CD4-positive, alpha-beta T cell treated with Interleukin-2 at 100 ng/mL for 4 hours (primary cell): ENCODE measurements at places on chromosomes 7 and 10.

GRCh38 chr10:100826983-100827818, 81.8 kb downstream of the PAX2 start:
- DNase-seq = peak; percentile 13

DNA sequence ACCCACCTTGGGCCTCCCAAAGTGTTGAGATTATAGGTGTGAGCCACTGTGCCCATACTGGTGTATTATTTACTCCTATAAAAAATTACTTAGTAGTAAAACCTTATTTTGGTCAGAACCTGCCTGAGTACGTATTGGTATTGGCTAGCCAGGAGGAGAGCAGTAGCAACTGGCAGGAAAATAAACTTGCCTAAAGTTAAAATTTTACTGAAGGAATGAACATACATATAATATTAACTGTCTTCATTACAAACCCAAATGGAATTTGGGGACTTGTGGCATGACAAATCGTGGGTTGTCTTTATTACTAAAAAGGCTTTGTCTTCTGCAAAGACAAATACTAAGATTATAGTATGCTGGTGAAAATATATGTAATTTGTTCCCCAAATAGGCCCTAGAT, 8.4 kb downstream of the RAB18 start:
- no peak for DNase-seq

DNA sequence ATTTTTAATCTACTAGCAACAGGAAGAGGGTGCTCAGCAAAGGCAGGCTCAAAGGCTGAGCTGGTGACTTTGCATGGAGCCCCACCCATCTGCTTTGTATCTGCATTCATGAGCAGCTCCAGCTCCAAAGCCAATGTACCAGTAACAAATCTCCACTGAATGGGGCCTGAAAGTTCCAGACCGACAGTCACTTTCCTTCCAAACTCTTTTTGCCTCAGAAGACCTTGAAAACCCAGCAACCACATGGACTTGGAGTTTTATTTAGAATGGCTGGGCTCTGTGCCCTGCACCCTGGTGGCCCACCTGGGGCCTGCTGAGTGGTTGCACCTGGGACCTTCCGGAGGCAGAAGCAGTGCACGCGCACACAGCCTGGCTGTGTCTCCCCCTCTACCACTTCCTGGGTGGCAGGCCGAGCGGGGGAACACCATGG, 195.0 kb upstream of the PLXNA4 start:
- peak; percentile 28 for DNase-seq

DNA sequence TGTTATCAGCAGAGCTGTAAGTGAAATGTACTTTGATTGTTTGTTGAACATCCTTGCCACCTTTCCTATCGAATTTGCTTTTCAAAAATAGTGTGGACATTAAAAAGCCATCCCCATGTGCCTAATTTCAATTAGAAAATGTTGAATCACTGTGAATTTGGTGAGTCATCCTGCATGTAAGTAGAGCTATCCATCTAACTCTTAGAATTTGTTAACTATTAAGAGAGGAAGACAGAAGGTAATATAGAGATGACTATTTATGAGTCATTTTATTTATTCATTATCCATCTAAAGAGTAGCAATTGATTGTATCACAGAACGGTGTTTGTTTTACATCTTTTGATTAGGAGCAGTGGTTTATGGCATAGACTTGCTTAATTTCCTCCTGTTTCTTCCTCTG, 154.7 kb downstream of the MGMT start:
- no peak for DNase-seq

DNA sequence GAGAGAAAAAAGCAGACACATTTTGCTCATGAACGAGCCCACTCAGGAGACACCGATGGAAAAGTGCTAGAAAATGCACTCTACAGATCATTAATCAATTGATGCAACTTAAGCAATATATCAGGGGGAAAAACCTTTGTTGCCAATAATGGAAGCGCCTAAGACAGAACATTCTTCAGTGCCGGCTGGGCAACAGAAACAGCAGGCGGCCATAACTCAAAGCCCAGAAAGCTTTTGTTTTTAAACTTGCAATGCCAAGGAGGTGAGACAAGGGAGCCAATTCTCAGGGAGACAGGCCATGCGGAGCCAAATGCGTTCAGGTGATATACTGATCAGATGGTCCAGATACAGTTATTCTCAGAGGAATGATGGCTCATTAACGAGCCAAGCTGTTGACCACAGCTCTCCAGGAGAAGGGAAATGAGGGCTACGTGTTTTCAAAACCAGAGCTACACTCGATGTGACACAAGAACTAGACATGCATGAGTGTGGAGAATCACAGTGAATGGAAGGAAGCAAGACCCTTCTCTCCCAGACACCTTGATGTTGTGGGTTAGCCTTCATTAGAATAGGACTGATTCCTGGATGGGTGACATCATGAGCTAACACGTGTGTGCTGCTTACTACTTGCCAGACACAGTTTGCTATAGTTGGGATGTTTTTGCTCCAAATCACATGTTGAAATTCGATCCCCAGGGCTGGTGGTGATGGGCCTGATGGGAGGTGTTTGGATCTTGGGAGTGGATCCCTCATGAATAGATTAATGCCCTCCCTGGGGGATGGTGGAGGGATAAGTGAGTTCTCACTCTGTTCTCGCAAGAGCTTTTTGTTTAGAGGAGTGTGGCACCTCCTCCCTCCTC, 79.1 kb upstream of the KCNMA1 start:
- no peak for DNase-seq

- DNase-seq = no peak
Measured at GRCh38 chr7:26646336-26647048, 217.9 kb downstream of the SKAP2 start.

GRCh38 chr10:63710703-63711102, 189.5 kb downstream of the REEP3 start:
- DNase-seq = no peak

DNA sequence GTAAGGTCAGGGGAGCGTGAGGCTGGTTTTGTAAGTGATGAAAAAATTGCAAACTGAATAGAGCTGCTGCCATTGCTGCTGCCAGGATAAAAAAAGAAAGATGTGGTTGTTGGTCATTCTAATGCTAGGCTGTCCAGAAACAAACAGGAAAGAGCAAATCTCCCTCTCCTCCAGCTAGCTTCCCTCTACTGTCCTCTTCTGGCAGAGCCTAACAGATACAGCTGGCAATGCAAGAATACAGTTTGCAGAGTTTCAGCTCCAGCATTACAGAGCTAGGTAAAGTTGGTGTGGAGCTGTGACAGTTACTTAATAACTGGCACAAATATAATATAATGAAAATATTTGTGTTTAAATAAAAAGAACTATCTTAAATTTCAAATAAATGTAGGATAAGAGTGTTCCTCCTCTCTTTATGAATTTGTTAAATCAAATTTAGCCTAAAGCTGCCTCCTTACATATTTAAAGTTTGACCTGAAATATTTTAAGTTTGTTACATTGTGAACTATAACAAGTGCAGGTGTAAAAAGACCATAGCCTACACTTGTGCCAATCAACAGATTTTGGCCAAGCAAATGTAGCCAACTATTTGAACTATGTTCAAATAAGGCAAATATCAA, 407.7 kb downstream of the SH2D4B start:
- no peak for DNase-seq

GRCh38 chr7:76011442-76011861, 17.1 kb upstream of the TMEM120A start:
- DNase-seq = no peak

DNA sequence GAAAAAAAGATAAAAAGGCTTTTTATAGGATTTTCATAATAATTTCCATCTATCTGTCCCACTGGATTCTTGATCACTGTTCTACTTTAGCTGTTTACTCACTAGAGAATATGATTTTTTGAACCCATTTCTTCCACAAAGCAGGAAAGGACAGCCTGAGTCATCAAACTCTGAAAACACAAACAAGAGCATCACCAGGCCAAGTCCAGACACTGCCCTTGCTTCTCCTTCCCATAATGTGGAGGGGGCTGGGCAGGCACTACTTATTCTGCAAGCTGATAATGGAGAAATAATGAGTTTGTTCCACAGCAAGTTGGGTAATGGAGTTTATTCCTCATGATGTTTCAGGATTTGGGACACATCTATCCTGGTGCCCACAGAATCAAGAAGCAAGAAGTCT, 13.0 kb upstream of the KCNIP2 start:
- no peak for DNase-seq
